ENCODE measurements at places on chromosomes 1 and 21. TPM values are rescaled to one million over a fixed set of nuclear protein-coding genes. Genes with fewer than 3 reads are reported as not detected.

CDC7 gene
- total RNA-seq = 12.4 TPM

DNA sequence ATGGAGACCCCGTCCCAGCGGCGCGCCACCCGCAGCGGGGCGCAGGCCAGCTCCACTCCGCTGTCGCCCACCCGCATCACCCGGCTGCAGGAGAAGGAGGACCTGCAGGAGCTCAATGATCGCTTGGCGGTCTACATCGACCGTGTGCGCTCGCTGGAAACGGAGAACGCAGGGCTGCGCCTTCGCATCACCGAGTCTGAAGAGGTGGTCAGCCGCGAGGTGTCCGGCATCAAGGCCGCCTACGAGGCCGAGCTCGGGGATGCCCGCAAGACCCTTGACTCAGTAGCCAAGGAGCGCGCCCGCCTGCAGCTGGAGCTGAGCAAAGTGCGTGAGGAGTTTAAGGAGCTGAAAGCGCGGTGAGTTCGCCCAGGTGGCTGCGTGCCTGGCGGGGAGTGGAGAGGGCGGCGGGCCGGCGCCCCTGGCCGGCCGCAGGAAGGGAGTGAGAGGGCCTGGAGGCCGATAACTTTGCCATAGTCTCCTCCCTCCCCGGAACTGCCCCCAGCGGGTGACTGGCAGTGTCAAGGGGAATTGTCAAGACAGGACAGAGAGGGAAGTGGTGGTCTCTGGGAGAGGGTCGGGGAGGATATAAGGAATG, 505 bp downstream of the LMNA start:
- no peak for DNase-seq

- DNase-seq = no peak
Observed at GRCh38 chr1:233656032-233656635, 42.2 kb downstream of the KCNK1 start.

MYCL gene
- 1.2 TPM for total RNA-seq

- no peak for DNase-seq
Observed at GRCh38 chr1:241548008-241548407, 15.8 kb downstream of the KMO start.

- DNase-seq = peak; percentile 47
Observed at GRCh38 chr1:208565756-208566440, 321.7 kb upstream of the PLXNA2 start.

GRCh38 chr1:246597340-246597739, 31.1 kb downstream of the CNST start:
- no peak for DNase-seq

DNA sequence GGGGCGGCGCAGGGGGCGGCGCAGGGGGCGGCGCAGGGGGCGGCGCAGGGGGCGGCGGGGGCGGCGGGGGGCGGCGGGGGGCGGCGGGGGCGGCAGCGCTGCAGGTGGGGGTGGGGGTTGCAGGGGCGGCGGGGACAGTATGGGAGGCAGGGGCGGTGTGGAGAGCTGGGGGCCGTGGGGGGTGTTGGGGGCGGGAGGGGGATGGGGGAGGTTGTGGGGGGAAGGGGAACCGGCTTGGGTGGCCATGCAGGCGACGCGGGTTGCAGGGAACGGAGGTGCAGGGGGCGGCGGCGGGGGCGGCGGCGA, 13.0 kb upstream of the SLC19A1 start:
- no peak for DNase-seq

DNA sequence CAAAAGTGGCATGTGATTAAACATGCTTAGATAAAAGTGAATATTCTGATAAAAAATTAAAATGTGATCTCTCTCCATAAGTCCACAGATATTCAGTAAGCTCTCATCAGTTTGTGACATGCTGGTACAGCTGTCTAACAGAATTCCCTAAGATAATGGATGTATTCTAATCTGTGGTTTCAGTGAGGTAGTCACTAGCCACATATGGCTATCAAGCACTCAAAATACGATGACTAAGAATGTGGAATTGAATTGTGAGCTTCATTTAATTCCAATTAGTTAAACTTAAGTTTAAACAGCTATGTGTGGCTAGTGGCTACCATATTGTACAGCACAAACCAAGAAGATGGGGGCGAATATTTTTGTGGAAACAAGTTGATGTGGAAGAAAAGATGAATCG, 4.1 kb upstream of the REG4 start:
- DNase-seq = no peak

DNA sequence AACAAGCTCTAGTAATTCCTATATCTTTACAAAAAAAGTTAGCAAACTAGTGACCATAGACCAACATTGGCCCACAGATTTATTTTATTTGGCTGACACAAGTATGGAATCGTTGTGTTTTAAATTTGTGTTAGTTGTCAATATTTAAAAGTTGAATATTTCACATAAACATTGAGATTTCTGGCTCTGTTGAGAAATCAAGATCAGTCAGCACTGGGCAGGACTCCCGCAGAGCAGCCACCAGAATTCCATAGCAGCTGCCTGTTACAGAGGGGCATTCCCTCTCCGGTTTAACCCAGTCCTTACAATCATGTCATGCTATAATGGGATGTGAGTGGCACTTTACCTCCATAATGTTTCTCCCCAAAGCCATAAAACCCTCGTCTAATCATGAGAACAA, 79.2 kb upstream of the NRIP1 start:
- DNase-seq = no peak

- no peak for DNase-seq
Observed at GRCh38 chr1:202047977-202048376, 37.6 kb downstream of the ELF3 start.

NOS1AP gene
- total RNA-seq = 0.72 TPM

CDK18 gene
- total RNA-seq = 4.6 TPM
